Umbilical cord (tissue), 2 donors: ENCODE measurements at places on chromosomes 16 and 17.

GRCh38 chr17:66855204-66855603 lies 20.3 kb downstream of the CACNG5 start:
- DNase-seq, result no peak

- DNase-seq, result no peak
These were observed 84.0 kb downstream of the ANKRD11 start for GRCh38 chr16:89406277-89406888.

DNA sequence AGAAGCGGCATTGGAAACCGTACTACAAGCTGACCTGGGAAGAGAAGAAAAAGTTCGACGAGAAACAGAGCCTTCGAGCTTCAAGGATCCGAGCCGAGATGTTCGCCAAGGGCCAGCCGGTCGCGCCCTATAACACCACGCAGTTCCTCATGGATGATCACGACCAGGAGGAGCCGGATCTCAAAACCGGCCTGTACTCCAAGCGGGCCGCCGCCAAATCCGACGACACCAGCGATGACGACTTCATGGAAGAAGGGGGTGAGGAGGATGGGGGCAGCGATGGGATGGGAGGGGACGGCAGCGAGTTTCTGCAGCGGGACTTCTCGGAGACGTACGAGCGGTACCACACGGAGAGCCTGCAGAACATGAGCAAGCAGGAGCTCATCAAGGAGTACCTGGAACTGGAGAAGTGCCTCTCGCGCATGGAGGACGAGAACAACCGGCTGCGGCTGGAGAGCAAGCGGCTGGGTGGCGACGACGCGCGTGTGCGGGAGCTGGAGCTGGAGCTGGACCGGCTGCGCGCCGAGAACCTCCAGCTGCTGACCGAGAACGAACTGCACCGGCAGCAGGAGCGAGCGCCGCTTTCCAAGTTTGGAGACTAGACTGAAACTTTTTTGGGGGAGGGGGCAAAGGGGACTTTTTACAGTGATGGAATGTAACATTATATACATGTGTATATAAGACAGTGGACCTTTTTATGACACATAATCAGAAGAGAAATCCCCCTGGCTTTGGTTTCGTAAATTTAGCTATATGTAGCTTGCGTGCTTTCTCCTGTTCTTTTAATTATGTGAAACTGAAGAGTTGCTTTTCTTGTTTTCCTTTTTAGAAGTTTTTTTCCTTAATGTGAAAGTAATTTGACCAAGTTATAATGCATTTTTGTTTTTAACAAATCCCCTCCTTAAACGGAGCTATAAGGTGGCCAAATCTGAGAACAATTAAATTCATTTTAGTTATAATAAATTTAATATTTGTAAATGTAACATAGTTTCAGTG lies 1.7 kb downstream of the HEXIM1 start:
- peak; percentile 79 for DNase-seq

DNA sequence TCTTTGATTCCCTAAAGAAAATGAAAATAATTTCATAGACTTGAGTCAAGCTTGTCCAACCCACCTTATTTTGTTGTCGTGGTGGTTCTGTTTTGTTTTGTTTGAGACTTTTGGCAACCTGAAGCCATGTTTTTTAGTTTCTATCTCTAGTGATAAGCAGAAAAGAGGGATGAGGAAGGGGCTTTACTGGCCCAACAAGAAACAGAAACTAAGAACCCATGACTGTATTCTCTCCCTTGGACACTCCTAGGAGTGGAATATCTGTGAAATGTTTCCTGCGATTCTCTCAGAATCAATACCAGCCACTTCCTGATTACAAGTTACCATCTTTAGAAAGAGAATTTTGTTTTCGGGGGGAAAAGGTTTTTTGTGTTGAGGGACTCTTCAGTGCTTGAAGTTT lies 207.5 kb downstream of the PRKCA start:
- DNase-seq, result no peak

GRCh38 chr17:77281122-77281903 lies 140.5 kb downstream of the SEC14L1 start:
- no peak for DNase-seq

- no peak for DNase-seq
These were observed 207.6 kb downstream of the RAB11FIP4 start for GRCh38 chr17:31598921-31599571.

GRCh38 chr16:47247690-47248089 lies 103.9 kb upstream of the NETO2 start:
- peak; percentile 3 for DNase-seq

DNA sequence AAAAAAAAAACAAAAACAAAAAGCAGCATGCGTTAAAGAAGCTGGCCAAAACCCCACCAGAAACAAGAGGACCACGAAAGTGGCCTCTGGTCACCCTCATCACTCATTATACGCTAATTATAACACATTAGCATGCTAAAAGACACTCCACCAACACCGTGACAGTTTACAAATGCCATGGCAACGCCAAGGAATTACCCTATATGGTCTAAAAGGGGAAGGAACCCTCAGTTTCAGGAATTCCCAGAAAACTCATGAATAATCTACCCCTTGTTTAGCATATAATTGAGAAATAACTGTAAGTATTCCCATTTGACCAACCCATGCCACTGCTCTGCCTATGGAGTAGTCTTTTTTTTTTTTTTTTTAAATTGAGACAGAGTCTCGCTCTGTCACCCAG lies 77.6 kb downstream of the EMP2 start:
- no peak for DNase-seq

DNA sequence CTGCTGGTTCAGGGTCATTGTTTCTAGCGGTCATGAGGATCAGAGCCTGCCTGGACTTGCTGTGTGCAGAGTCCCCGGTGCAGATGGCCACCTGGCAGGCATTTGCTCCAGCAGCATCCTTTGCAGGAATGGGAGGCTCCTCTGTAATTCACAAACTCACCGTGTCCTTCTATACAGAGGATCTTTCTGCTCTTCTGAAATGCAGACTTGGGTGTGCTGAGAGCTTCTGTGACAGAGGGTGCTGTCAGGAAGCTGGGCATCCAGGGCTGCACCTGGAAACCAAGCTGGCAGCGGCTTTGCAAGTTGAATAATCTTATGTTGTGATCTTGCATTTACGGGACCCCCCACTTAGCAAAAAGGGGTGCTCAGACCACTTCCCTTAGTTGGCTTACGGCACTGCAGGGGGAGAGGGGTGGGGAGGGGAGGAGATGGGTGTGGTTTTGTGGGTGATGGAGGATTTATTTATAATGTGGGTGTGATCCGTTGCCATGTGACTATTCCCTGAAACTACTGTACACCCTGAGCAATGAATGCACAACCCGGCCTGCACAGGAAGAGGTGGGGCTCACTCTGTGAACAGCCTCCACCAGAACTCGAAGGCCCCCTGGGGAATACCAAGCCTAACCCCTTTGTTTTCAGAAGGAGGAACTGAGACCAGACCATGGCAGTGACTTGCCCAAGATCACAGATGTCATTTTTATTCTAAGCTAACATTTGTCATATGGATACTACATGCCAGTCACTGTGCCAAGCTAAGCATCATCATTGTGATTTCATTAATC lies 178.3 kb downstream of the PRKCB start:
- no peak for DNase-seq

GRCh38 chr16:1494129-1494640 lies 1.0 kb downstream of the TELO2 start:
- peak; percentile 38 for DNase-seq

DNA sequence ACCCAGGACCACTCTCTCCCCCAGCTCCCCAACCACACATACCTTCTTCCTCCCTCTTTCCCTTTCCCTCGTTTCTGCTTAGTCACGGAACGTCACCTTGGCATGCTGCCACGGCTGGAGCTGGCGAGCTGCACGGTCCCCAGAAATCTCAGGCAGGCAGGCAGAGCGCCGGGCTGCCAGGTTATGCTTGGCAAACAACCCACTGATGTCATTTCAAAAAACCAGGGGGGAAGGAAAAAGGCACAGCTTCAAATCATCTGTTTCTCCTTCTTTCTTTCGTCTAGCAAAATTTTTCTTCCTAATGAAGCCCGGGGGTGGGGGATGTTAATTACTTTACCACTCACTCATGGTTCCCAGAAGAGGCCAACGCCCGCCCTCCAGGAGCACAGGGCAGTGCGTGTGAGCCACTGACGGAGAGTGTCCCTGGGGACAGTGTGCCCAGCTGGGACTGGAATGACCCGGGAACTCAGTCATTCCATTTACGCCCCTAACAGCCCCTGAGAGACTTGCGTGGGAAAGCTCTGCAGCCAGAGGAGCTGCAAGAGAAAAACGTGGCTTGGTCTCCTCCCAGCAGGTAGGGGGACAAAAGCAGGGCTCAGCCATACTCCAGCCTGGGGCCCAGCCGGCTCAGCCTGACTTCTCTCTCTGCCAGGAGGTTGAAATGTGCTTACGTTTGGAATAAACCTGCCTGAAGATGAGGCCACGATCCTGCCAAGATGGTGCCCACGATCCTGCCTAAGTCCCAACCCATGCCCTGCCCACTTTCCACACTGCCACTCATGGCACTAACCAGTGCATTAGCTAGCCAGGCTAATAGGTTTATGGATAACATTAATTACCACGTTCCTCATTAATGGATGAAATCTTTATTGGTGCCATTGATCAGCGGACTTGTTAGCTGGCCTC lies 198.9 kb downstream of the ZFHX3 start:
- peak; percentile 88 for DNase-seq

- DNase-seq, result peak; percentile 72
These were observed 3.8 kb upstream of the XYLT1 start for GRCh38 chr16:17474572-17474971.

GRCh38 chr17:4541328-4542002 lies 13.7 kb downstream of the MYBBP1A start:
- no peak for DNase-seq

DNA sequence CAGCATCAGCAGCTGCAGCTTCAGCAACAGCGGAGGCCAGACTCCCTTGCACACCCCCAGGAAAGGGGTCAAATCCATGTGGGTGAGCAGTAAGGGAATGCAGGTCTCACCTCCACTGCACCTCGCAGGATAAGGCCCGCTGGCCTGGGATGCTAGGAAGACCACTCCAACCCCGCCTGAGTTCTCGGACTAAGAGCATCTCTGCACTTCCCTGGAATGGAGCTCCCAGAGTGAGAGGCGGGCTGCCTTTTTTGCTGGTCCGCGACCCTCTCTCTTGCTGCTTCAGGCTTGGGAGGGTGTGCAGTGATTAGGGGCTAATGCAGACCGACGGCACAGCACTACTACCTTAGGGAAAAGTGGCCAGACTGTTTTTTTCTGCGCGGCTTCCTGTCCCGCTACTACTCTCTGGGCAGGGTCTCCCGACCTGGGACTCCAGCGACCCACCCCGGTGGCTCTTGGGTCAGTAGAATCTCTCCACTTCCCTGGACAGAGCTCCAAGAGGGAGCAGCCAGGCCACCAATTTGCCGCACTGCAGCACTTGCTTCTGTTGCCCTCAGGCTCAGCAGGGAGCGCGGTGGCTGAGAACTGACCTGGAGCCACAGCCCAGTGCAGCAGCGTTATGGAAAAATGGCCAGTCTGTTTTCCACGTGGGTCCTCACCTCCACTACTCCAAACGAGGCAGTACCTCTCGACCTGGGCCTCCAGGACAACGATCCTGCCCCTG lies 480.4 kb downstream of the CDH8 start:
- no peak for DNase-seq

DNA sequence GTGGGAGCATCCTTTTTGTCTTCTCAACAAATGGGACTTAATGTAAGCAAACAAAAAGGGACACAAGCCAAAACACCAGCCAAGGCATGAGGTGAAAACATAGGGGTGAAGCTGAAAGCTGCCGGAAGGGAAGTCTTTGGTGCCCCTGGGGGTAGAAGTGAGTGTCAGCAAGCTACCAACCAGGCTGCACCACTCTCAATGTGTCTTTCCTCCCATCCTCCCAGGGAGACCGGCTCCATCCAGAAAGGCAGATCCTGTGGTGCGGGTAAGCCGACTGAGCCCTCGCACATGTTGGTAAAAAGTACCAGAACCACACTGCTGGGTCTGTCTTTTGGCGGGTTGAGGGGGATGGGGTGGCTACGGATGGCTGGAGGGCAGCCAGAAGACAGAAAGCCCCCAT lies 52.0 kb upstream of the SREBF1 start:
- no peak for DNase-seq

DNA sequence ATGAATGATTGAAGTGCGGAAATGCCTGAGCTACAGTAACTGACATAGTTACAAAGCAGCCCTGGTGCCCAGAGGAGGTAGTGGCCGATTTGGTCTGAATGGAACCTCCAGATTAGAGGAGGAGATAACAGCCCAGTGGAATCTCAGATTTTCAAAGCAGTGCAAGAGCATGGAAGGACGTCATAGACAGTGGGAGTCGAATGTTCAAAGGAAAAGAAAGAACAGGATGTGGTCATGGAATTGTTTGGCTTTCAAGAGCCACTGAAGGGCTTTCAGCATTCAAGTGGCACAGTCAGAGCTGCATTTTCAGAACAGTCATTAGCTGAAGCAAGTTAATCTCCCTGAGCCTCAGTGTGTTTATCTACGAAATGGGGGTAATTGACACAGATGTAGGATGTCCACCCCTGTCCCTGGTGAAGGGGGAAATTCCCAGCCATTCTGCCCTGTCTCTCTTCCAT lies 104.6 kb upstream of the CACNG3 start:
- peak; percentile 60 for DNase-seq

- no peak for DNase-seq
These were observed 42.6 kb upstream of the SKAP1 start for GRCh38 chr17:48472411-48473281.

GRCh38 chr16:31081428-31082351 lies 7.1 kb downstream of the PRSS53 start:
- DNase-seq, result no peak

GRCh38 chr17:47315451-47316266 lies 8.1 kb upstream of the EFCAB13 start:
- DNase-seq, result peak; percentile 87

- no peak for DNase-seq
These were observed 4.3 kb upstream of the RANGRF start for GRCh38 chr17:8284126-8284525.

GRCh38 chr17:46038937-46039336 lies 39.9 kb downstream of the STH start:
- no peak for DNase-seq

DNA sequence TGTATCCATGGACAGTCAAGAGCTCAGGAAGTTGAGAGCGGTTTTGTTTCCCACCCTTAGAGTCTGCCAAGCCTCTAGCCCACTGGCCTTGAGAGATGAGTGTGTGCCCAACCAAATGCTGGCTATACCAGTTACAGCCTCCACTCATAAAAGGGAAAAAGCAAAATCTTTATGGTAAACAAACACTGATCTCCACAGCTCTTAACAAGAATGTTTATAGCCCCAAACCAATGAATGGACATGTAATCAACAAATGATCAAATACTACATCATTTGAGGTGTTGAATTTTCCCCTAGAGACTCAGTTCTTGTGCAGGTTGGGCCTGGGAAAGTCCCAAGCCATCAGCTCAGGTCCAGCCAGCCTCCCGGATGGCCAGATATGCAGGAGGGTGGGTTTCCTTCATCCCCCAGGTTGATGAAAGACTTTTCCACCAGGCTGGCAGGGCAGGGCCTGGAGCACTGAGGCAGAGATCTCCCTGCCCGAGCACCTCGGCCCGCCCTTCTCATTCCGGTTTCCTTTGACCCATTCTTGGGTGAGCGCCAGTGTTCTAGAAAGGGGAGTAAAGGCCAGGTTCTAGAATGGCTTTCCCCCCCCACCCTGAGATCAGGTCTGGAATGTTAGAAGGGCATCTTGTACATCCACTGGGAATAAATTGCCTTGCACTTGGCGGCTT lies 3.9 kb upstream of the EFTUD2 start:
- DNase-seq, result no peak

GRCh38 chr16:89366561-89367537 lies 123.5 kb downstream of the ANKRD11 start:
- no peak for DNase-seq

GRCh38 chr16:17374668-17375255 lies 96.0 kb downstream of the XYLT1 start:
- DNase-seq, result no peak

GRCh38 chr17:78441271-78441971 lies 63.0 kb downstream of the PGS1 start:
- no peak for DNase-seq

- no peak for DNase-seq
These were observed 431.9 kb downstream of the SHISA9 start for GRCh38 chr16:13333336-13333735.
